PC-3 (cell line): ENCODE measurements at places on chromosomes 6 and 20. TPM values are rescaled to one million over a fixed set of nuclear protein-coding genes. Genes with fewer than 3 reads are reported as not detected.

The DOK5 gene
- not detected in 2 replicates for total RNA-seq

The MPIG6B gene
- total RNA-seq, result not detected in 2 replicates

The KCNK16 gene
- not detected in 2 replicates for total RNA-seq

The KHDRBS2 gene
- total RNA-seq, result not detected in 2 replicates

The HLA-DPA1 gene
- total RNA-seq, result not detected in 2 replicates

The GSTA1 gene
- not detected in 2 replicates for total RNA-seq

The DYNLRB1 gene
- total RNA-seq, result 153 and 177 TPM in 2 replicates

The GLP1R gene
- not detected in 2 replicates for total RNA-seq

The PHACTR3 gene
- total RNA-seq, result 26.4 and 30.6 TPM in 2 replicates

The SCRT2 gene
- total RNA-seq, result not detected in 2 replicates

The SLC32A1 gene
- total RNA-seq, result not detected in 2 replicates

The RALGAPB gene
- total RNA-seq, result 28.0 and 30.4 TPM in 2 replicates

The CST7 gene
- total RNA-seq, result not detected in 2 replicates

The FLRT3 gene
- 2.6 and 2.8 TPM in 2 replicates for total RNA-seq

The TRAPPC3L gene
- not detected in 2 replicates for total RNA-seq

The NPBWR2 gene
- not detected in 2 replicates for total RNA-seq

The ANKRD66 gene
- total RNA-seq, result not detected in 2 replicates

The LST1 gene
- total RNA-seq, result not detected in 2 replicates

The SLC22A1 gene
- total RNA-seq, result 0.29 and 10.2 TPM in 2 replicates

The PRELID3B gene
- total RNA-seq, result 118 and 181 TPM in 2 replicates

The ESR1 gene
- 2.2 and 5.9 TPM in 2 replicates for total RNA-seq

The ASIP gene
- total RNA-seq, result not detected in 2 replicates

The GSTA2 gene
- total RNA-seq, result not detected in 2 replicates

The WFDC10B gene
- not detected in 2 replicates for total RNA-seq

The PROKR2 gene
- total RNA-seq, result not detected in 2 replicates

The EMILIN3 gene
- total RNA-seq, result not detected in 2 replicates

The ASF1A gene
- 24.6 and 25.0 TPM in 2 replicates for total RNA-seq

The RIMS1 gene
- total RNA-seq, result 0.51 and 0.81 TPM in 2 replicates

The ARHGAP18 gene
- 4.1 and 5.9 TPM in 2 replicates for total RNA-seq

The AVP gene
- total RNA-seq, result not detected in 2 replicates

The TSPO2 gene
- not detected in 2 replicates for total RNA-seq

The ADGRB3 gene
- total RNA-seq, result 0.11 and 0.23 TPM in 2 replicates

The LINC00237 gene
- not detected in 2 replicates for total RNA-seq

The FYN gene
- 27.6 and 57.4 TPM in 2 replicates for total RNA-seq

The CCDC167 gene
- 54.1 and 56.9 TPM in 2 replicates for total RNA-seq

The GTSF1L gene
- total RNA-seq, result 0.52 TPM in 1 of 2 replicates, not detected in the other

The AIG1 gene
- 22.1 and 32.7 TPM in 2 replicates for total RNA-seq

The FHL5 gene
- not detected in 2 replicates for total RNA-seq

The GTF3C6 gene
- total RNA-seq, result 59.2 and 72.7 TPM in 2 replicates

The TRIM15 gene
- not detected in 2 replicates for total RNA-seq

The CST2 gene
- not detected in 2 replicates for total RNA-seq

The CDKN1A gene
- total RNA-seq, result 79.5 and 91.5 TPM in 2 replicates

The BCKDHB gene
- 9.9 and 12.7 TPM in 2 replicates for total RNA-seq

The CITED2 gene
- 51.4 and 54.2 TPM in 2 replicates for total RNA-seq

The PLCB1 gene
- total RNA-seq, result 4.4 TPM in 2 replicates

The GRM1 gene
- total RNA-seq, result 0.11 TPM in 1 of 2 replicates, not detected in the other

The SUMO4 gene
- total RNA-seq, result 0.69 TPM in 1 of 2 replicates, not detected in the other

The FILIP1 gene
- not detected in 2 replicates for total RNA-seq

The SLC17A4 gene
- not detected in 2 replicates for total RNA-seq

The PRDM1 gene
- 2.0 and 2.5 TPM in 2 replicates for total RNA-seq

The HLA-DRB1 gene
- total RNA-seq, result not detected in 2 replicates

The C6orf89 gene
- 23.2 and 27.8 TPM in 2 replicates for total RNA-seq

The GABRR1 gene
- total RNA-seq, result not detected in 2 replicates

The CBLN4 gene
- total RNA-seq, result not detected in 2 replicates

The KATNA1 gene
- 11.4 and 18.1 TPM in 2 replicates for total RNA-seq
